ENCODE measurements at places on chromosomes 3 and 15. TPM values are rescaled to one million over a fixed set of nuclear protein-coding genes. Genes with fewer than 3 reads are reported as not detected.

The TRPM1 gene
- total RNA-seq: not detected

The SOX14 gene
- not detected for total RNA-seq

GRCh38 chr3:126540951-126541627 is 17.1 kb downstream of the CHST13 start:
- no peak for DNase-seq
- H3K27ac ChIP-seq: no peak overlapping the region
- H3K4me1 ChIP-seq: no peaks in the 10 kb centered on the region
- no peak overlapping the region for H3K4me3 ChIP-seq
- H3K36me3 ChIP-seq: no peaks in the 10 kb centered on the region

The ACP3 gene
- total RNA-seq: not detected

GRCh38 chr3:138344754-138345153 is 3.6 kb upstream of the MRAS start:
- peaks cover 26% of the 10 kb centered on the region for H3K27me3 ChIP-seq
- H3K36me3 ChIP-seq: peaks cover 2% of the 10 kb centered on the region
- DNase-seq: no peak
- H3K27ac ChIP-seq: no peak overlapping the region
- H3K4me3 ChIP-seq: no peak overlapping the region

- DNase-seq: no peak
- H3K4me1 ChIP-seq: peaks cover 74% of the 10 kb centered on the region
- peaks cover 17% of the 10 kb centered on the region for H3K36me3 ChIP-seq
- H3K4me3 ChIP-seq: peak overlapping the region; percentile 19
- no peaks in the 10 kb centered on the region for H3K27me3 ChIP-seq
These were observed 25.7 kb downstream of the IQGAP1 start for GRCh38 chr15:90413411-90414379.

The IL20RB gene
- 0.48 TPM for total RNA-seq

- H3K4me3 ChIP-seq: no peak overlapping the region
- H3K27ac ChIP-seq: no peak overlapping the region
- no peaks in the 10 kb centered on the region for H3K36me3 ChIP-seq
- no peak for DNase-seq
- H3K4me1 ChIP-seq: peaks cover 4% of the 10 kb centered on the region
These were observed 382.1 kb upstream of the NR2F2 start for GRCh38 chr15:95948411-95948810.

DNA sequence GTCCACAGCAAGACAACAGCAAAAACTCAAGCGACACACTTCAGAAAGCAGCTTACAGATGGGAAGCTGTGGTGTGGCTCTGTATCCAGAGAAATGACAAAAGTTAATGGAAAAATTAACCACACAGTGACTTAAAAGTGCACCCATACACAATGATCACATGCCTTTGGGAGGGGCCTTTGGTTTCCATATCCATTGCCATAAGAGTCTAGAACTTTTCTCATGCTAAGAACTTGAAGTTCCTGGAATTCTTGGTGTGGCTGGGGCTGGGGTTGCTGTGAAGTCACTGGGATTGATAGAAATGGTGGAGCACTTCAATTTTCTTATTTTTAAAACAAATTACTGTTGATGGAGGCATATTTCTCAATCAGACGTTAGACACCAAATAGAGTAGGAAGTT is 108.6 kb upstream of the FEZF2 start:
- H3K27ac ChIP-seq: no peak overlapping the region
- DNase-seq: no peak
- no peaks in the 10 kb centered on the region for H3K36me3 ChIP-seq

The COL6A5 gene
- not detected for total RNA-seq

- no peaks in the 10 kb centered on the region for H3K4me1 ChIP-seq
- H3K27me3 ChIP-seq: peaks cover 2% of the 10 kb centered on the region
- H3K4me3 ChIP-seq: no peak overlapping the region
- no peak for DNase-seq
These were observed 3.3 kb upstream of the CCDC54 start for GRCh38 chr3:107373896-107374295.

DNA sequence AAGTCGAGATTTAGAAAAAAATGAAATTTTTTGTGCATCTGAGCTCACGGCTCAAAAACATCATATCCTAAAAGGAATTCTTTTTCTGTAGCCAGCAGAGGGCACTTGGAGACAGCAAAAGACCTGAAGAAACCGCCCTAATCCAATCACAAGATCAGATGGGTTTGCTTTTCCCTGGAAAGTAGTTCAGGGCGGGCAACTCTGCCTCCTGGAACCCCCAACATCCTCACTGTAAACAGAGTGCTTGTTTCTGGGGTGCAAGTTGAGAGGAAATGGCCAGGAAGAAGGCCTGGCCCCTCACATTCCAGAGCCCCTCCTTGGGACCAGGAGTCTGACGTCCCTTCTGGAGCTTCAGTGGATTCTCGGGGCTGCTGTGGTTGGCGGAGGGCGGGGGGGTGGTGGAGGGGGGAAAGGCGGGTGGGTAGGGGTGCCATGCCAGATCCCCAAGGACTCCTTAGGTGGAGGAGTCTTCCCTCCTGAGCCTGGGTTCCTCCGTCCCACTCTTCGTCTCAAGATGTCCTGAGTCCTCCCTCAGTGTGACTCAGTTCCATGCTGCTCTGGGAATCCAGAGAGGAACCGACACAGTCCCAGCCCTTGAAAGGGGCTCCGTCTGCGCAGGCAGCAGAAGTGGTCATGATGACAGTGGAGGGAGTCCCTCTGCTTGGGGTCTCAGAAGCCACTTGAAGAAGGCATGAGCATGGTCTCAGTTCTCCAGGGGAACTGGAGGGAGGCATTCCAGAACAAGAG is 35.9 kb downstream of the CCK start:
- no peak for DNase-seq
- no peak overlapping the region for H3K27ac ChIP-seq
- peaks cover 15% of the 10 kb centered on the region for H3K27me3 ChIP-seq
- peaks cover 3% of the 10 kb centered on the region for H3K36me3 ChIP-seq

DNA sequence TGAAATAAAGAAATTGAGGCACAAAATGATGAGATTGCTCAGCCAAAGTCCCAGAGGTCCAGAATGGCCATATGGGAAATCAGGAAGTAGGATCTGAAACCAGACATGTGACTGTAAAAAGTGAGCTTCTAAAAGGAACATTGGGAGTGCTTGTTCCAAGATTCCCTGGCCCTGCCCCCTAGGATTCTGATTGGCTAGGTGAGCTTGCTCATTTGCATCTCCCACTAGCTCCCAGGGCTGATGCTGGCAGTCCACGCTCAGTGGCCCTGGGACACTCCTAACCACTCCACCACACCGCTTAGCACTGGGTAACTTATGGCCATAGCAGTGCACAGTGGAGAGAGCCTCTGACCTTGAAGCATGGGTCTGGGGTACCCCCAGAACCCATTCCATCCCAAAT is 326.7 kb downstream of the NTRK3 start:
- no peaks in the 10 kb centered on the region for H3K4me1 ChIP-seq
- no peak overlapping the region for H3K27ac ChIP-seq
- H3K27me3 ChIP-seq: no peaks in the 10 kb centered on the region
- DNase-seq: no peak
- no peaks in the 10 kb centered on the region for H3K36me3 ChIP-seq

GRCh38 chr15:70433586-70434324 is 329.6 kb downstream of the UACA start:
- H3K4me3 ChIP-seq: no peak overlapping the region
- no peak for DNase-seq
- no peaks in the 10 kb centered on the region for H3K36me3 ChIP-seq
- no peaks in the 10 kb centered on the region for H3K27me3 ChIP-seq
- H3K4me1 ChIP-seq: peaks cover 20% of the 10 kb centered on the region

The PAK6 gene
- total RNA-seq: not detected

The PFKFB4 gene
- 5.1 TPM for total RNA-seq
